Activated naive CD4-positive, alpha-beta T cell treated with anti-CD3 and anti-CD28 coated beads, Interleukin-2, amount 10 ng/mL, durations not matched to agents 7 days and 5 days (primary cell): ENCODE measurements at places on chromosomes 7 and 10.

- no peak for DNase-seq
Observed at GRCh38 chr7:17560516-17560915, 262.1 kb downstream of the AHR start.

GRCh38 chr10:101672536-101672935 lies 22.4 kb downstream of the FBXW4 start:
- no peak for DNase-seq

DNA sequence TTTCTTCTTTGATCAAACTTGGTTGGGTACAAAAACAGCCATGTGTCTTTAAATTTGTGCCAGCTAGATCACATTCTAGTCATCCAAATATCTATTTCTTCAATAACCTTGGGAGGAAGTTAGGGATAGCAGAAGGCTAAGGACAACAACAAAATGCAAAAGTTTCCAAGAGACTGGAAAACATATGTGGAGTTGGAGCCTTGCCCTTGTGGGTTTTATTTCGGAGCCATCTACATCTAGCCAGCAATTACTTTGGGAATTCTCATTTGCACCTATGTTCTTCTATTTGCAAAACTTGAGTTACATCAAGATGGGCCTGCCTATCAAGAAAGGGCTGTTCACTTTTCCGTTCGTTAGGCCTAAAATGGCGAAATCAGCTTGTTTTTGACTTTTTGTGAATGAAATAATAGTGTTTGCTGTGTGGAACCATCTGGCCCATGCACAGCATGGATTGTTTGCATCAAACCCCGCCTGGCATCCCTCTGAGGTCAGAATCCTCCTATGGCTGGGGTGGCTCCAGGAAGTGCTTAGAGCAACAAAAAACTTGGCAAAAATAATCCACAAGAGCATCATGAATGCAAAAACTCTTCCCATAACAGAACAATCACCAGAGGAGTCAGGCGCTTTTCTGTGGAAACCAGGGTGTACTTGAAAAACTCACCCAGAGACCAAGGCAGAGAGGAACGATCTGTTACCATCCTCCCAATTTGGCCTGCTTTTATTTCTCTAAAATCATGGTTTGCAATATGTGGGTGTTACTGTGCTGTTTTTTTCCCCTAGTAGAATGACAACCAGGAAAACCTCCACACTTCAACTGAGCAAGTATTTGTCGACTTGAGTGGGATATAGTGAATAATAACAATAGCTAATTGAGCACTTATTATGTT lies 36.2 kb upstream of the XPNPEP1 start:
- DNase-seq, result no peak

DNA sequence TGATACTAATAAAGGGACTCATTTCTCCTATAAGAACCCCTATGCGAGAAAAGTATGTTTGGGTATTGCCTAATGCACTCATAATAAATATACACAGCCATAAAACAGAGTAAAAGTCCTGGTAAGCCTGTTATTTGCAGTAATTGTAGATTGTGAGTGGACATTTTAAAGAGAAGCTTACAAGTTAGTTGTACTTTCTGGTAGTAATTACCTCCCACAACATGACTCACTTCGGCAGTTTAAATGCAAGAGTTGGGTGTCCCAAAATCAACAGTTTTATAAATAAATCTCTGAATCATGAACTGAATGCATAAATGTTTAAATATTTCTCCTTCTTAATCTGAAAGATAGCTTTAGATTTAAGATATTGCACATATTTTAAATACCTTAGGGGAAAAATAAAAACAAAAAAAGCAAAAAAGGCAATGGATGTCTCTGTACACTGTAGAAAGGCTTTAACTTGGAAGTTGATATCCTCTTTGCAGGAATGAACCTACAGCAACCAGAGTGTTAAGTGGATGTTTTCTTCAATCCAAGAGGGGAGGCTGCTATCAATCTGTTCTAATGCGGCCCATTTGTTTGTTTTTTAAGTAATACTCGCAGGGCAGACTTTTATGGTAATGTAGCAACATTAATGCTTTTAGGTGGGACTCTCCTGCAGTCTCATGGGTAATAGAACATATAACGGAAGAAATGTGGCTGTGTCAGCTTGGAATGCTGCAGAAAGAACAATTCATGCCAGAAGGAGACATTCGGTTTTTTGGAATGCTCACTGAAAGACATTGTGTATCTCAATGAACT lies 57.3 kb upstream of the ZEB1 start:
- no peak for DNase-seq

DNA sequence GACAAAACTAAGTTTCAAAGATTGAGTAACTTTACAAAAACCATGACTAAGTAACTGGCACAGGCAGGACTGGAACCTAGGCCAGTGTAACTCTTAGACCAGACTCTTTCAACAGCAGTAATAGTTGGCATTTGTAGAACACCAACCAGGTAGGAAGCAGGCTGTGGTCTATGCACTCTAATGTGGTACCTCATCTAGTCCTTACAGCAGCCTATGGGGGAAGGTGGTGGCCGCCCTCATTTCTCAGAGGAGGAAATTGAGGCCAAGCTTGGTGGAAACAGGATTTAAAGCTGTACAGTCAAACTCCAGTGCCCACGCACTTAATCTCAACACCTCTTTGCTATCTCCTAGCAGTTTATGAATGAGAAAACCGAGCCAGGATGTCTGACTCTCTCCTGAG lies 165.4 kb upstream of the LRGUK start:
- DNase-seq, result peak; percentile 27

GRCh38 chr7:33685981-33686683 lies 219.2 kb upstream of the BMPER start:
- DNase-seq, result no peak

- DNase-seq, result no peak
Observed at GRCh38 chr7:51279391-51280023, 37.1 kb downstream of the COBL start.

DNA sequence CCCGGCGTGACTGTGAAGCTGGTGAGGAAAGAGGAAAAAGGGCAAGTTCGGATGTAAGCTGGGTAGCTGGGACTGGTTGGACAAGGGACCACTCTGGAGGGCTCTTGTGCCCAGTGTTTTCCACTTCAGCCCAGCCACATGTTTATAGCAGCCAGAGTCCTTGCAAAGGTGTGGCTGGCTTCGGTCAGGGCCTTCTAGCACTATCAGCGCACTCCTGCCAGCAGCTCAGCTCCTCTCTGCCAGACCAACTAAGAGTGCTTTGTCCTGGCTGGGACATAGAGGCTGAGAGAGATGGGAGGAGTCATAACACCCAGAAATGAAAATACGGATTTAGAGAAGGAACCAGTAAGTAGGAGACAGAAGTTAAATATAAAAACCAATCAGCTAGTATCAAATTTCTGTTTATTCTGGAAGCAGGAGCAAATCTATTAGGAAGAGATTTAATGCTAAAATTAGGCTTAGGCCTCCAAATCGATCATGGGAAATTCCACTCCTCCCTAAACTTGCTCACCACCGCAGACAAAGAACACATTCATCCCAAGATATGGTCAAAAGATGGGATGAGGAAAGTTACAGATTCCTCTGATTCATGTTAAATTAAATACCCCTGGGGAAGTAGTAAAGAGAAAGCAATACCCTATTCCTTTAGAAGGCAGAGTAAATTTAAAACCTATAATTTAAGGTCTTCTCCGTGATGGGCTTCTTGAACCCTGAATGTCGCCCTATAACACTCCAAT lies 135.0 kb downstream of the RALA start:
- no peak for DNase-seq

DNA sequence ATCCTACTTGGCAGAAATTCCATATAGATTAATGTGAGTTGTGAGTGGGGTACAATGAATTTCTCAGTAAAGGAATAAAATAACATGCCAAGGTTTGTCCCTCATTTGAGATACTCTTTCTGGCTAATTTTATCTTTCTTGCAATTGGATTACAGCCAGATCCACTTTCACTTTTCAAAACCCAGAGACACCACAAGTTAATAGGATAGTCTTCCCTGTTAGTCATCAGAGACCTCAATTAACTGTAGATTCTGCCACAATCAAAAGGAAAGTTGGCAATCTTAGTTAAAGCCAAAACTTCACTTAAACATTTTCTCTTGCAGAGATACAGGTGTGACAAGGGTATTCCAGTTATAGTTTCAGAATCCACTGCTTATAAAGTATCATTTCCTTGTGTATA lies 91.4 kb upstream of the PHYHIPL start:
- no peak for DNase-seq

DNA sequence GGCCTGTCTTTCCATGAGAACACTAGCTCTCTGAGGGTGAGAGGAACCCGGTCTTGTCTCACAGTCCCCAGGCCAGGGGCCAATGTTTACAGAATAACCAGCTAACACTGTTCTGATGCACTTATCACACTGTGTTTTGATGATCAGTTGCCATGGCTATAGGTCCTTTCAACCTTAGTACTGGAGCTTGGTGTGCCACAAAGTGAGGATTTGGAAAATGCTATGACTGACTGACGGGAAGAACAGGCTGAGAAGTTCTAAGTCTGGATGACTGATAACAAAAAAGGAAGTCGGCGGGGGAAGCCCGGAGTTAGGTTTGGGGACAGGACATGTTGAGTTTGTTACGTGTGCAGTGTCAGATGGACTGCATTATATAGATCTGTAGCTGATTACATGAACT lies 141.8 kb downstream of the CTTNBP2 start:
- DNase-seq, result no peak

DNA sequence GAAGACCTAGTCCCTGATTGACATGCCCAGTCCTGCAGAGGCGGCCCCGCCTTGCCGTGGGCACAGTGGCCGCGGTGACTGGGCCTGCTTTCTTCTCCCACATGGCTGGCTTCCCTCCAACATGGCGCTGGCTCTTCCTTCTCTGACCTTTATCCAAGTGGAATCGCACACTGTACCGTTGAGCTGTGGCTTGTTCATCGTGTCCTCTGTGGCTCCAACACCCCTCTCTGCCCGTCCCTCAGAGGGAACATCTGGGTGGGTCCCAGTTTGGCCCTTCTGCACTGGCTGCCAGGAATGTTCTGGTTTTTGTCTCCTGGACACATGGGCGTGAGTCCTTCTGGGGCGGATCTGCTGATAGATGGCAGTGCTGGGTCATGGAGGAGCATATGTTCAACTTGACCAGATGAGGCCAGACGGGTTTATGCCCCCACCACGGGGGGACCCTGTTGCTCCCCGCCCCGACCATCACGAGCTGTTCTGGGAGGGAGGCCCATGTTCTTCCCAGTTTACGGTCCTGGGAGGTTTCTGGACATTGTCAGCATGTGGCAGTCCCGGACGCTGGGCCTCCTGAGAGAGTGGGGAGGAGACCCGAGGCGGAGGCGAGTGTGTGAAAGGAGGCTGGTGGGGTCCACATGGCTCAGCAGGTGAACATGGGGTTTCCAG lies 63.5 kb downstream of the LHPP start:
- DNase-seq, result no peak

- no peak for DNase-seq
Observed at GRCh38 chr7:7516156-7516555, 19.5 kb downstream of the COL28A1 start.

DNA sequence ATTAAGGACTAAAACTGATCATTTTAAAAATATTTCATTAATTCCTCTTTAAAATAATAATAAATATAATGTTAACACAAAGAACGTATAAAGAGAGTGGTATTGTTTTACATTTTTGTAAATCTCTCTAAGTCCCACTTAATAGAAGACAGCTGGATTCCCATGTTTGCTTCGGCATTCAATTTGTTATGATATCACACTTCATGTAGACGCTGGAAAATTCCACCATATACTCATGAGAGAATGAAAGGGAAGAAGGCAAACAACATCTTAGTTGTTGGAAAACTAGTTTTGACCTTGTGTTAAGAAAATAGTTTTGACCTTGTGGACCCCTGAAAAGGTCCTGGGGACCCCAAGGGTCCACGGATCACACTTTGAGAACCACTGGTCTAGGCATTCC lies 85.3 kb upstream of the MGMT start:
- no peak for DNase-seq

- no peak for DNase-seq
Observed at GRCh38 chr7:45978731-45979211, 57.7 kb upstream of the IGFBP3 start.

DNA sequence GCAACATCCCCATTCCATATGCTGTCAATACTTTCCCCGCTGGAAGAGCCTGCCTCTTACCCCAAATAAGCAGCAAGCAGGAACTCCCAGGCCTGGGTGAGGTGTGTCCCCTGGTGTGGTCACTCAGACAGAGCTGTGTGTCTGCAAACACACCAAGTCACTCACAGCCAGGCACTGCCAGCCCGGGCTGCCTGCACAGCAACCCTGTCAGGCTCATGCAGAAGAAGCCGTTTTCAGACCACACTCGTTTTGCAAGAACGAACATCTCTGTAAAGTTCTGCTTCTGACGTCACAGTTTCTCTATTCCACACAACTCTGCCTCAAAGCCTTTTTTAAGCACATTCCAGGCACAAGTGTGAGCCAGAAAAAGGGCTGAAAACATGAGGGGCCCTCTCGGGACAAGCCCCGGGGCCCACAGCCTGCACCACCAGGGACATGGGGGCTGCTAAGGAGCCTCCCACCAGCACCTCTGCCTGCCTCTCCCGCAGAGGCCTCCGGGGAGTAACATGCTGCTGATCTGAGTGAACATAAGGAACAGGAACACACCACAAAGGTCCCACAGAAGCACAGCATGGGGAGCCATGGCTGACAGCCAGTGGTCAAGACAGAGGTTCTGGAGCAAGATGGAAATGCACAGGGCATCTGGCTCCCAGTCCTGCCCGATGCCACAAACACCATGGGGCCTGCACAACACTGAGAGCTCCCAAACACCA lies 11.4 kb downstream of the PTPRN2 start:
- DNase-seq, result no peak

- DNase-seq, result no peak
Observed at GRCh38 chr7:127878791-127879190, 152.4 kb downstream of the LRRC4 start.

- DNase-seq, result no peak
Observed at GRCh38 chr10:75640381-75640780, 209.0 kb downstream of the LRMDA start.

DNA sequence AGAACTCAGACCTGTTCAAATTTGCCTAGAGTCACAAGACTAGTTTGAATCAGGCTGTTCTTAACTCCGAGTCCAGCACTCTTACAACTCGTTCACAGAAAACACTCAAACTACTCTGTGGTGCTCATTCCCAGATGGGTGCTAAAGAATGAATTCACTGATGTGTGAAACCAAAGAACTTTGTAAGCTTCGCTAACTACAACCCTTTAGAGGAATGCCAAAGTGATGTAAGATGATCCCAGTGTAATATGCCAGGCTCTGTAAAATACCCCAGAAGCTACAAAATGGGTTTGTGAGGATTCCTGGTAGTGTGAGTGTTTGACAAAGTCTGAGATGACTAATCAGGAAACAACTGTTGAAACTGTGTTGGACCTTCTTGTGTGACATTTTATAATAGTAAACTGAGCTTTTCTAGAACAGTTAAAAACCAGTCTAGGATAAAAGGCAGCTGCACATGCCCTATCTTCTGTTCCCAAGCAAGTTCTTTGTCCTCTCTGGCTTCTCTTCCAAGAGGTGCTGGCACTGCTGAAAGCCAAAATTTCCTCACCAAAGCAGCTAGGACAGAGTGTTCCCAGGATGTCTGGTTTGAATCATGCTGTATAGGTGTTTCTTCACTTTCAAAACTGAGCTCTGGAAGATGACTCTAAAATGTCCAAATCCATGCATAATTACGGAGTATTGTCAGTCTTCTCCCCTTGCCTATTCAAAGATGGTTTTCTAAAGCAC lies 527.6 kb downstream of the SORCS1 start:
- DNase-seq, result no peak

- DNase-seq, result no peak
Observed at GRCh38 chr10:65949526-65949925, 976.3 kb upstream of the LRRTM3 start.
